CD4-positive, alpha-beta T cell treated with Interleukin-12 subunit alpha and Interleukin-12 subunit beta, for 1 hour (primary cell): ENCODE measurements at places on chromosomes 7 and 10.
A peak's percentile ranks its signal among the peaks of the same experiment; 100 is the strongest.

DNA sequence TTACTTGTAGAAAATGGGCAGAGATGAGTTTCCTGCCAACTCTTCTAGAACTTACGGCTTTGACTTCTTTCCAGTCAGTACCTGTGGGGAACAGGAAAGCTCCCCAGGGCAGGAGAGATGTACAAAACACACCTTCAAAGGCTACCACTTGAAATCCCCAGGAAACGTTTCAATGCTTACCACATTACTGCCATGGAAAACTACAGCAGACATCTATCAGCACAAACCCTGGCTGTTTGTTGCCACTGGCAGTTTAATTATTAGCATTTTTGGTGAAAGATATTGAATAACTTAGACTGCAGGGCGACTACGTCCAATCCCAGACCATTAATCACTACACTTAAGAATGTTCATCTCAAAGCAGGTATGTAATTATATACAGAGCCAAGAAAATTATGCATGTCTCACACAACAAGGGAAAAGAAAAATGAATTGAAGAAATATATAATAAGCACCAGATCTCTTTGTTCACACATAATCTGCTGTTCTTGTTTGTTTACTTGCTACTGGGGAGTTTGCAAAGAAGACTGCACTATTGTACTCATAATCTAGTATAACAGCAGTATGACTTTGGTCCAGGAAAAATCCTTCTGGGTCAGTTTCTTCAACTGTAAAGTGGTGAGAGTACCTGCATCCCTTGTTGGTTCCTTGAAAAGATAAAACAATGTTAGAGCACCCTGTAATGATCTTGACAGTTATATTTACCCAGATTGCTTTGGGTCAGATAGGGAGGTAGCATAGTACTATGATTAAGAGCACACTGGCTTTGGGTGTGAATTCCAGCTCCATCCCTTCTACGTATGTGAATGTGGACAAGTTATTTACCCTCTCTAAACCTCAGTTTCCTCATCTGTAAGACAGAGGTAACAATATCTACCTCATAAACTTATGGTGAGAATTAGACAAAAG lies 138.3 kb downstream of the DOCK4 start:
- no peak for DNase-seq

- DNase-seq, result no peak
These were observed 82.2 kb downstream of the MDFIC start for GRCh38 chr7:115004121-115004520.

DNA sequence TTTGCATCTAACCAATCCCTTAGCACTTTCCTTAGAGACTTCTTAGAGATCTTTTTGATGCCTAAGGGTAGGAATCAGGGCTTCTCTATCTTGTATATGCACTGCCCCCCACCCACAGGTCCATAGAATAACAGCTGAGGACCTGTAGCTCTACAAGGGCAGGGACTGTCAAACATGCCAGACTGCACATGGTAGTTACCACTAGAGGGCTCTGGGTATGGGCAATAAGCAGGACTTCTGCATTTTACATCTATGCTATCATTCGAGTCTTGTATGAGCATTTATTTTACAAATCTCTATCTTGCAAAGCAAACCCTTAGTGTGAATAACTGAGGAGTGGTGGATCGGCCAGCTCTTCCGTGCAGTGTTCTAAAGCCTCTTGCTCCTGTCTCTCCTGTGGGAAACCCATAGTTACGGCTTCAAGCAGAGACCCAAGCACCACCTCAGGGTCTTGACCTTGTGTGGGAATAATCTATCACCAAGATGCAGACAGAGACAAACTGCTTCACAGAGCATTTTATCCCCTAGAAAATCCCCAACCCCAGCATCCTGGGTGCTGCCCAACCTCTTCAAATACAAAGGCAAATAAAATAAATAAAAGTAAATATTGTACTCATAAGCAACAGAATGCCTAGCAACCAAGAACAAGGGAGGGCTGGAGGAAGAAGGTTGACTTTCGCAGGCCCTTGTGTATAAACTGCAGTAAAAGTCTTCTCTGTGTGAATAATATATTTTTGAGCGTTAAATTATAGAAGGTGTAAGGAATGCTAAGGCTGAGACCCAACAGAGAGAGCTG lies 219.3 kb downstream of the WDR11 start:
- no peak for DNase-seq

DNA sequence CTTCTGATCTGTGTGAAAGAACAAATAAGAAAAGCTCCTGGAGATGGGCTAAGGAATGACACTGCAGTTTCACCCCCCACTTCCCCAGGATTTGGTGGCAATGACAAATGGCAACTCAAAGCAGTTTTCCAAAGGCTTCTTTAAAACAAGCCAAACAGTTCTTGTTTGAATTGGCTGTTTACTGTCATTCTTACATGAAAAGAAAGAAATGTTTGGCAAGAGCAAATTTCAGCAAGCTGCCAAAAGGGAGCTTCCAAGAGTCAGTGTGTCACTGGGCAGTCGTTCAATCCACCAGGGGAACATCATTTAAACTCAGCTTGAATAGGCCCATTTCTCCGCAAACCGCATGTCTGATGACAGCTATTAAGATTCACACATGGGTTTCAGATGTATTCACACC lies 119.0 kb upstream of the RHOBTB1 start:
- DNase-seq, result no peak

DNA sequence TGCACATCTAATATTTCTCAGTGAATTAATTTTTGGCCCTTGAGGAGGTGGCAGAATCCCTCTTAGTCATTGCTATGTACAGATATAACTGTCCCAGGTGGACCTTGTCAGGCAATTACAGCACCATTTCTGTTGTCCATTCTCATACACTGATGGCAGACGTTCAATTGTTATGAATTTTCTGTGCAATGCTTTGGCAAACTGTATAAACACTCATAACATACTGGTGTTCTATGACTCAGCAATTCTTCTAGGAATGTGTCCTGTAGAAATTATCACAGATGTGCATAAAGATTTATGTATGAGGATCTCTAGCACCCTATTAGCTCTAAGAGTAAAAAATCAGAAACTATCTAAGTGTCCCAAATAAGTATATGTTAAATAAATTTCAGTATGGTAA lies 80.8 kb downstream of the DNAJB9 start:
- no peak for DNase-seq

GRCh38 chr10:18333621-18334020 lies 193.4 kb downstream of the CACNB2 start:
- no peak for DNase-seq

GRCh38 chr10:77692782-77693181 lies 55.2 kb upstream of the KCNMA1 start:
- no peak for DNase-seq

DNA sequence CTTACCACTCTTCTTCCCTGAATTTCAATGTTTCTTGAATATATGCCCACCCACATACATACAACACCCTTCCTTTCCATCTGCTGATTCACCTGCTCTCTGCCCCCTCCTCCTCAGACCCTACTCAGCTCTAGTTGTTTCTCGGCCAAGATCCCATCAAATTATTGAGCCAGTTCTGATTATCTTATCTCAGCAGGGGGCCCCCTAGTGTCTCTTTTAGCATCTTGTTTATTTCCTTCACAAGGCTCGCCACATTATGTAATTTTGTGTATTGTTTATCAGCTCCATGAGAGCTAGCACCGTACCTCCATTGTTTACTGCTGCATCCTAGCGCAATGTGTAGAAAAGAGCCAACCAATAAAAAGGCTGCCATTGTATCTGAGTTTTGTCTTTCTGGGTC lies 71.9 kb downstream of the FAM13C start:
- DNase-seq, result no peak

- no peak for DNase-seq
These were observed 151.2 kb downstream of the TPST1 start for GRCh38 chr7:66356277-66356721.

GRCh38 chr7:108603656-108604306 lies 34.1 kb downstream of the DNAJB9 start:
- no peak for DNase-seq

- DNase-seq, result no peak
These were observed 95.8 kb upstream of the STRIP2 start for GRCh38 chr7:129338450-129338849.

DNA sequence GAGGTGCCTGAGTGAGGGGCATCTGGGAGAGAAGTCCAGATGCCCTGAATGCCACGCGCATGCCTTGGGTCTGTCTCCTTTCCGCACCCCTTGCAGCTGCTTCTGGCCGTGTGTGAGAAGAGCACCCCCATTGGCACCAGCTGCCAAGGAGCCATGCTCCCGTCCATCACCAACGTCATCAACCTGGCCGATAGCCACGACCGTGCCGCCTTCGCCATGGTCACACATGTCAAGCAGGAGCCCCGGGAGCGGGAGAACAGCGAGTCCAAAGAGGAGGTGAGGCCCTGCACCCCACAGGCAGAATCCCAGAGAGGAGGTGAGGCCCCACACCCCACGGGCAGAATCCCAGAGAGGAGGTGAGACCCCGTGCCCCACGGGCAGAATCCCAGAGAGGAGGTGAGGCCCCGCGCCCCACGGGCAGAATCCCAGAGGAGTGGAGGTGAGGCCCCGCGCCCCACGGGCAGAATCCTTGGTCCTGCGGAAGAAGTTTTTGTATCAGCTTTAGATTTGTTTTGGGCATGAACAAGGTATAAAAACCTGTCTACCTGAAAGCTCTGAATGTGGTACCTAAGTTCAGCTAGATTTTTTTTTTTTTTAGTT lies 91.8 kb downstream of the TRRAP start:
- no peak for DNase-seq

DNA sequence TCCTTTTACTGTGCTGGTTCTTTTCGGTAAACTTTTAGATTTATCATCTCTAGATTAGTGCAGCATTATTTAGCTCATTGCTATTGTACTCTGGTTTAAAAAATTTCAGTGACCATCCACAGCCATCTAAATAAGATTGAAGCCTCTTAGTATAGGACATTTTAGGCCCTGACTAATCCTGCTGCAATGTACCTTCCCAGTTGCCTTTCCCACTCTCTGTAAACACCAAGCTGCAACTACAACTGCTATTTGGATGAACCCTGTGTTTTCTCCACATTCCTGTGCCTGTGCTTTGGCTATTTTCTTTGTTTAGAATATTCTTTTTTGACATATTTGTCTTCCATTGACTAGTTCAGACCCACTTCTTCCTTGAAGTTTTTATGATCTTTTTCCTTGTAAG lies 314.6 kb downstream of the AUTS2 start:
- DNase-seq, result no peak

- DNase-seq, result no peak
These were observed 69.7 kb downstream of the CD36 start for GRCh38 chr7:80708123-80708522.

- no peak for DNase-seq
These were observed 43.0 kb downstream of the CXCL12 start for GRCh38 chr10:44341886-44342285.

DNA sequence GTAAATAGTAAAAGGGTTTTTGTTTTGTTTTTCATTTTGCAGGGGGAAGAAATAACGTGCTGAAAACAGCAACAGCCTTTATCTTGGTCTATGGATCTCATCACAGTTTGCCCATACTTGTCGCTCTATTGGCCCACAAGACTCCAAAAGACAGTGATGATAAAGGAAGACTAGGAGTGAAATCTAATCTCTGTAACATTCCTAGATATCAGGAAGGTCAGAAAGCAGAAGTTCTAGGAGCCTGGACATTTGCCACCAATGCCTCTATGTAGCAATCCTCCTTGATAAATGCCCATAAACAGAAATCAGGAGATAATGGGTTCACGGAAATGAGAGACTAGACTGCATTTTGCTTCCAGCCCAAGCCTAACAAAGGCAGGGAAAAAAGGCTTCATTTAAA lies 8.9 kb downstream of the CUBN start:
- DNase-seq, result no peak

- peak; percentile 32 for DNase-seq
These were observed 131.9 kb upstream of the PCGF5 start for GRCh38 chr10:91088300-91089140.

- no peak for DNase-seq
These were observed 8.4 kb downstream of the MTERF1 start for GRCh38 chr7:91872069-91872468.

- peak; percentile 2 for DNase-seq
These were observed 166.4 kb downstream of the C7orf25 start for GRCh38 chr7:42745357-42746059.

GRCh38 chr10:114753126-114753525 lies 68.5 kb upstream of the FHIP2A start:
- no peak for DNase-seq

GRCh38 chr7:72493850-72494661 lies 81.9 kb upstream of the CALN1 start:
- DNase-seq, result peak; percentile 40

DNA sequence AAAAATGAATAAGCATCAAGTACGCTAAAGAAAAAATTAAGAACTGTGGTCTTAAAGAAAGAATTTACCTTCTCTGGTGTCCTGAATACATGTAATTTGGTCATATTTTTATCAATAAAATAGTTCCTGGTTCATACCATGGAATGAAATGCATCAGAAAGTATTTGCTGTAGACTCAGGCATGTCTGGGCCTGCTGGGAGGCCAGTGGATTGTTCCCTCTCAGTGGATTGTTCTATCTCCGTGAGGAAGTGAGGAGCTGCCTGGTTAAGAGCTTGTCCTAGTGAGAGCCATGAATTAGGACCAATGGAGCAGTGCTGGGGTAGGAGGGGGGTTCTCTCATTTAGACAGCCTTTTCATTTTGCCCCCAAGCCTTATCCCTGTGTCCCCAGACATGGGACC lies 211.7 kb upstream of the HABP2 start:
- DNase-seq, result no peak

- no peak for DNase-seq
These were observed 40.5 kb downstream of the PPP1R3C start for GRCh38 chr10:91592266-91592975.

DNA sequence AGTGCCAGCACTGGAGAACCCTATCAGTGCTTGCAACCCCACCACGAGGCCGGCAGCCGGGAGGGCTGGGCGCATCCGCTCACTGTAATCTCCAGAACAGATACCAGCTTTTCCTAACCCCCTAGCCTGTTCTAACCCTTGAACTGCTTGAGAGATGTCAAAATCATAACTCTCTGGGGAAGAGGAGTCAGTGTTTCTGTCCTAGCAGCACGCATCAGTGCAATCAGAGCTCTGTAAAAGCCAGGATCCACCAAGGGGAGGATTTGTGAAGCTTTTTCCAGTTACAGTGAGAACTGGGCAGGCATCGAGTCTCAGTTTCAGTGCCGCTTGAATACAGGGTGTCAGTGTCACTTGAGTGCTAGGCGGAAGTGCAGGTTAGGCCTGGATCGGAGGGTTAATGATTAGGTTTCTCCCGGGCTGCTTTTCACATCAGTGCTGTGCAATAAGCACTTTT lies 104.5 kb upstream of the INSYN2A start:
- no peak for DNase-seq

- no peak for DNase-seq
These were observed 62.7 kb downstream of the LANCL2 start for GRCh38 chr7:55427800-55428199.

- no peak for DNase-seq
These were observed 152.5 kb downstream of the GPR158 start for GRCh38 chr10:25327273-25327672.

DNA sequence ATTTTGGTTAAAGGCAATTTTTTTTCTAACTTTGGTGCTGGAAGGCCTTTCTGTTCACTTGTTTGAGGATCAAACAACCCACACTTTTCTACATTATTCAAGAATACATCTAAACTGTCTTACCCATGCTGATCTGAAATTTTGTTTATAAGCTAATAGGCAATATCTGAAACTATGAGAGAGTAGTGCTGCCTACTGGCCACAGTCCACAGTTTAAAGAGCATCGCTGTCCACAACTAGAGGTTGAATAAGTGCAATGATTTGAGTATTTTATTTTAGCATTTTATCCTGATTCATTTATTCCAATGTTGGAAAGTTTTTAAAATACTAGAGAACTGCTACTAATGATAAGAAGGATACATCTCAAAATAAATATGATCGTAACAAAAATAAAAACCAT lies 306.9 kb downstream of the ELMO1 start:
- no peak for DNase-seq
